Right cardiac atrium (tissue), 5 donors: ENCODE measurements at places on chromosomes 7 and 10. TPM values are rescaled to one million over a fixed set of nuclear protein-coding genes. Genes with fewer than 3 reads are reported as not detected.

DNA sequence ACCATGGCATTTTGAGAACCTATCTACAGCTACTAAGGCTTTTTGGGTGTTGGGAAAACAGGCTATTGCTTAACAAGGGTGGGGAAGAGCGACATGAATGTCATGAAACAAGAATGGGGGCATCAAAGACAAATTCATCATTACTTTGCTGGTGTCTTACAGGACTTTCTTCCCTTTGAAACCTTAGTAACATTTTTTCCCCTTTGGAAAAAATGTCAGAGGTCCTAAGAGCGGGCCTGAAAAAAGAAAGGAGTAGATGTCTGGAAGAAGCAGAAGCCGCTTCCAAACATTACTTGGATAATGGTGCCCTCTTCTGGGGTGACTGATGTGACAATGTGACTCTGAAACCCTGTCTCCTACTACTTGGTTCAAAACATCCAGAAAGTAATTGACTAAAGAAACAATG is 3.8 kb upstream of the DDX50 start:
- no peak for DNase-seq

DNA sequence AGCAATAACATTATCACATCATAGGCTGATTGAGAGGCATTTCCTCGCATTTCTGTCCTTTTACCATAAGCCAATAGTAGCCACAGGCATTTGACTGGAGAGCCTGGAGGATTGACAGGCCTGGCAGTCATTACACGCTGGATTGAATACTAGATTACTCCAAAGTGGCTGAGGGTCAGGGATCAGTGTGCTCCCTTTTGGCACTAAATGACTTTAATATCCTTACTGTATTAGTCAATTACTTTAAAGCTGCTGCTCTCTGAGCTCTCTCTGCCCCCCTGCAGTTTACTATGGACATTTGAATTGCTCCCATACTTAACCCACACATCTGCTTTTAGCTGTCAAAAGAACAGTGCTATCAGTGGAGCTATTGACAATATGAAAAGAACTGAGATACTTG is 302.0 kb downstream of the TFEC start:
- DNase-seq = no peak

Gene SPDYE6
- polyA plus RNA-seq = 0.18 TPM

Gene ATG9B
- 0.43 TPM for polyA plus RNA-seq

DNA sequence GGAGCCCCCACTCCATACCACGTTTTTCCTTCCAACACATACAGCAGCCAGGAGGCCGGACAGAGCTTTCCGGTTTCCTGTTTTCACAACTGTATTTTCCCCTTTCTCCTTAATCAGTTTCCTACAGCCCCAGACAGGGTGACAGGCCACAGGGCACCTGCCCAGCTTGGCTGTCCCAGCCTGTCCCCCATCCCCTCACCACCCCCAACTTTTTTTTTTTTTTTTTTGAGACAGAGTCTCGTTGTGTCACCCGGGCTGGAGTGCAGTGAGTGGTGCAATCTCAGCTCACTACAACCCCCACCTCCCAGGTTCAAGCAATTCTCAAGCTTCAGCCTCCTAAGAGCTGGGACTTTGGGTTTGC is 10.3 kb upstream of the HSPB1 start:
- DNase-seq = peak; percentile 87

Gene FKBP6
- polyA plus RNA-seq = not detected

DNA sequence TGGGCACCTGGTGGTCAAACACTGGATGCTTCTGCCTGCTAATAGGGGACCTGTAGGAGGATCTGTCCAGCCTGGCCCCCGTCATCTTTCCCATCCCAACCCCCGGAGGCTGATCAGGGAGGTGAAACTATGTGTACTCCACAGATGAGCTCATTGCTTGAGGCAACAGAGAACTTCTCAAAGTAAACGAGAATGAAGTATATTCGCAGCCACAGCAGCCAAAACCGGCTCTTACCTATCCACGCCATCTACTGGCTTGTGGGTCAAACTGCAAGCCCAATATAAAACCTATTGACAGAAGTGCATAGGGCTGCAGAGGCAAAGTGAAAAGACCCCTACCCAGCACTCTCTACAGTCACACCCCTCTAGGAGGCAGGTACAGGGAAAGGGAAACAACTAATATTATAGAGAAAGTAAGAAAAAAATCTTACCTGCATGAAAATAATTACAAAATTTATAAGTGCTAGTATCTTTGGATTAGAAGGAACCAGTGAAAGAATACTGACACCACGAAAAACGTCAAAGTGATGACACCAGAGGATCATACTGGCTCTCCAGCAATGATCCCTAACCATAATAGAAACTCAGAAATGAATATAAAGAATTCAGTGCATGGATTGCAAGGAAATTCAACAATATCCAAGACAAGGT is 973.5 kb downstream of the ANKRD7 start:
- no peak for DNase-seq

DNA sequence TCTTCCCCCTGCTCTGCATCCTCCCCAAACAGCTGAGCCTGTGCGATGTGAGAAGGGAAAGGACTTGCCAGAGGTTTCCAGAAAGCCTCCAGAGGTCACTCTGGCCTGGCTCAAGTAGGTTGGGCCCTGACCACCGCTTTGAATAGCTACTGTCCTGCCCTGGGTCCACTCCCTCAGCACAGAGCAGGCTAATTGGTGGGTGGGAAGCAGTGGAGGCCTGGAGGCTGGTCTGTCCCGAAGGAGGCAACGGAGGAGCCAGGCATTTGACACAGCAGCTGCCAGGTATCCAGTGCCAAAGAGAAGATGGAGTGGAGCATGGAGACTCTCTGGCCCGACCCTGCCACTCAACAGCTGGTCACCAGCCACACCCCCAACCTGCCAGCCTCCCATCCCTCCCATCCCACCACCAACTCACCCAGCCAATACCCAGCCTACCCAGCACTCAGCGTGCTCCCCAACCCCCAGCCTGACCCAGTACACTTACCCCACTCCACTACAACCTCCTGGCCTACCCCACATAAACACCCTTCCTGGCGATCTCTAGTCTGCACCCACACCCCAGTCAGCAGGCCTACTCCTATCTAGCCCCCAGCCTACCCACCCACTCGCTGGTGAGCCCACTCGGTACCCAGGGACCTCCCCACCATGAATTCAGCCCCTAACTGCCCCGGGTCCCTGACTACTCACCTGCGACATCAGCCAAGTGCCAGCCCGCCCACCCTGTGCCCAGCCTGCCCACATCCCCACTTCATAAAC is 64.6 kb upstream of the COL13A1 start:
- DNase-seq = no peak

DNA sequence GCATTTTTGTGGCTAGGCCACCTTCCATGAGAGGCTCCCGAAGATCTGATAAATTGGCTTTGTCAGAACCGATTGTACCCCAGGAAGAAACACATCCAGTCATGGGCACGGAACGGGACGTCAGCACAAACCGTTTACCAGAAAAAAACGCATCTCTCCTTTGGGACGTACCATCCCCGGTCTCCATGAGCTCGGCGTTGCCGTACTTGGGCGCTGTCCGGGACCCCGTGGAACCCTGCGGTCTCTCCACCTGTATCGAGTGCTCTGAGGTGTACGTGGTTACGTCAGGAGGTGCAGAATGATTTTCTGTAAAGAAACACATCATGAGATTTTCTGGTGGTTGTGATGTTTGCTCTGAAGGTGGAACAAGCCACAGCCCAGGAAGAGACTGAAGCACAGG is 270.6 kb downstream of the DIP2C start:
- no peak for DNase-seq

GRCh38 chr7:141295367-141295895 is 221.6 kb downstream of the TMEM178B start:
- no peak for DNase-seq

- DNase-seq = no peak
Measured at GRCh38 chr10:92014620-92015019, 91.0 kb downstream of the BTAF1 start.

- DNase-seq = no peak
Measured at GRCh38 chr10:53638006-53638405, 865.4 kb upstream of the MBL2 start.

Gene SLC26A3
- polyA plus RNA-seq = 0.07 TPM

DNA sequence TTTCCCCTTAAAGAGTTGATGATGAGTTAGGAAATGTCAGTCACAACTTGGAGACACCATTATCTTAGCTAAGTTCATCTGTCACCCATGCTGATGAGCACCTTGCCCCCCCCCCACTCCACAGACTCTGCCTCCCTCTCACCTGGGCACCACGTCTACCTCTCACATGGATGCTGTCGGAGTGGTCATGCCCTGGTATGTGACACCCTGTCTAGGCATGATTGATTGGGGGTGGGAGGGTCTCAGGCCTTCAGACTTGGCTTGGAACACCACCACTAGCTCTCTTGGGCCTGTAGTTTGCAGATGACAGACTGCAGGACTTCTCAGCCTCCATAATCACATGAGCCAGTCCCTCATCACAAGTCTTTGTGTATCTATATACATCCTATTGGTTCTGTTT is 78.0 kb downstream of the WDR37 start:
- no peak for DNase-seq

Gene CYP2C8
- polyA plus RNA-seq = 0.11 TPM

Gene ACTA2
- 649 TPM for polyA plus RNA-seq

Gene TIMM23
- polyA plus RNA-seq = 117 TPM

Gene MMP21
- 0.20 TPM for polyA plus RNA-seq

Gene WDR86
- polyA plus RNA-seq = 0.34 TPM

Gene ELFN1
- 9.1 TPM for polyA plus RNA-seq

Gene HEPACAM2
- not detected for polyA plus RNA-seq

DNA sequence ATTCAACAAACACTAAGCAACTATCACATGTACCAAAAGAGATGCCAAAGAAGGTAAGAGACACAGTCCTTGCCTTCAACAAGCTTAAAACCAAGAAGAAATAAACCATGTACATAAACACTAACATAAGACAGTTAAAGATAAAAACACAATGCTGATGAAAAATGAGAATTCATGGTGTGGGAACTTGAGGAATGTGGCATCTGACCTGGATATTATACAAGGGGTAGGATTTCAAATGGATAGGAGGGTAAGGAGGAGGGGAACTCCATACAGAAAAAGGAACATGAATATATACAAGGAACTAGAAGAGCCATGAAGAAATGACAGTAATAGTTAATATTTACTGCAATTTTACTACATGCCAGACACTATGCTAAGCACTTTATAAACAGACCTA is 11.0 kb downstream of the HIBADH start:
- DNase-seq = no peak

Gene OR2A1
- polyA plus RNA-seq = 0.02 TPM

Gene WIPF3
- 2.8 TPM for polyA plus RNA-seq

DNA sequence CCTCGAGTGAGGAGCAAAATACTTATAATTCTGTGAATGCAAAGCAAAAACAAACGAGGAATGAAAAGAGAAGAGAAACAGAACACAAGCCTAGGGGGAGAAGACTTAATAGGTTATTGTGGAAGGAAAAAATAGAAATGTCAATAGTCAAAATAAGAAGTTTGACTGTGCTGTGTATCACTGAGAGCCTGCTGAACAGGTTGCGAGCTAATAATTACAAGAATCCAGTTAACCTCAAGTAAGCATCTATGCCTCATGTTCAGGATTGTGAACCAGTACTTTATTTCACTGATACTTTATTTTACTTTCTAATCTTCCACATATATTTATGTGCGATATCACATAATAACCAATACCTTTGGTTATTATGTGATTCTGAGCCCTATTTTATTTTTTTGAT is 316.7 kb downstream of the OTUD1 start:
- no peak for DNase-seq

Gene RAB11FIP2
- polyA plus RNA-seq = 4.9 TPM

Gene TMEM168
- polyA plus RNA-seq = 11.0 TPM

DNA sequence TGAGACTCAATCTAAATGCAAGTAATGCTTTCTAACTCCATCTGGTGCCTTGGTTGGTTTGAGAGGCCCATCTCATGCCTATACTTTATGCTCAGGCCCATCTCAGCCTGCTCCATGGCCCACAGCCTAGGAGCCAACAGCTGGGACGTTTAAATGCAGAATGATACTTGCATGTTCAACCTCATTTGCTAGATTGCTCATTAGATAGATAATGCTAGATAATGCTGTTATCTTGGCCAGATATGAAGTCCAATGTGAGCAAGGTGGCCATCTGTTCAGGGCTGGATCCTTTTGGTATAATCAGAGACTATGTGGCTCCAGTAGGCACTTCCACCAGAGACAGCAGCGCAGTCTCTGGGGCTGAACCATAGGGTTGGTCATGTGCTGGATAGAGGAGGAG is 321.6 kb upstream of the PHYHIPL start:
- DNase-seq = no peak

- no peak for DNase-seq
Measured at GRCh38 chr7:82685214-82685613, 241.6 kb upstream of the CACNA2D1 start.

Gene CARD11
- 0.16 TPM for polyA plus RNA-seq
